Activated effector memory CD4-positive, alpha-beta T cell treated with anti-CD3 and anti-CD28 coated beads, Interleukin-2, amount 50 U/mL, for 16 hours (primary cell): ENCODE measurements at places on chromosomes 4 and X.
A peak's percentile ranks its signal among the peaks of the same experiment; 100 is the strongest.

DNA sequence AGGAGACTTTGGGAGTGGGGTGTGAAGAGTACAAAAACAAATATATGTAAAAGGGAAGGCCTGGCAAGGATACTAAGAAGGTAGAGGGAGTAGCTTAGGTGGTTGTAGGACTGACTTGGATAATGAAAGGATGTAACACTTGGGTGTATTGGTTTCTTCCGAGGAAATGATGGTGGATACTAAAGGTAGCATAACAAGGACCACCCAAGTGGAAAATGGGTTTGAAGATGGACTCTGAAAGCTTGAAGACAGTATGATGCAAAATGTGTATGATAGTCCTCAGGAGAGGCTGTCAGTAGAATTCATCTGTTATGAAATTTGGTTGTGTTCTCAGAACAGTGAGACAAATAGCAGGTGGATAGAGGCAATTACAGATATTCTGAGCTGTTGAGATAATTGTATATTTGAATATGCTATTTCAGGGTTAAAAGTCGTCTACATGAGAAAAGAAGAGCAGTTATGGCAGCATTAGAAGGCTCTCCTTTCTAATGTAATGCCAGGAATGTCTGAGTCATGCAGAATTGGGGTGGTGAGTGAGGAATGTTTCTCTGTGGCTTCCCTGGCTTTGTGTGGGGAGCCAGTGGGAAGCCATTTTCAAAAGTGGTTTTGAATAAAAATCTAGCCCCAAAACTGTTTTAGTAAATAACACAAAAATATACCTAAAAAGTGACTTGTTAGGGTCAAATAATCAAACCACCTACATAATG lies 75.6 kb downstream of the FHIP1A start:
- no peak for DNase-seq

DNA sequence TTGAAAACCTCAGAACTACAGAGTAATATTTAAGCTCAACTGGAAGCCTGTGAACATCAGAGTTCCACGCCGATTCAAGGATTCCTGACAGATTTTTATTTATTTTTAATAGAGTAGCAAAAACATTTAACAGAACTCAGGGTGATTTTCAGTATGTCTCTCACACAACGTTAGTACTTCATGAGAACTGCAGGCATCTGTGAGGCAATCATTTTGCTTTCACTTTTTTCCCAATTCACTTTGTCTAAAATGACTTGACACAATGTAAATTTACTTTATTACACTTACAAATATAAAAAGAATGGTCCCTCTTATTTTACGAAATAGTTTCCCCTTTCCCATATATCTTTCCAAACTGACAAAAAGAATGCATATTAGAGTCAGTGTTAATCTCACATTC lies 869.5 kb upstream of the EPHA5 start:
- no peak for DNase-seq

GRCh38 chrX:114344756-114345349 lies 239.0 kb upstream of the HTR2C start:
- DNase-seq: no peak

DNA sequence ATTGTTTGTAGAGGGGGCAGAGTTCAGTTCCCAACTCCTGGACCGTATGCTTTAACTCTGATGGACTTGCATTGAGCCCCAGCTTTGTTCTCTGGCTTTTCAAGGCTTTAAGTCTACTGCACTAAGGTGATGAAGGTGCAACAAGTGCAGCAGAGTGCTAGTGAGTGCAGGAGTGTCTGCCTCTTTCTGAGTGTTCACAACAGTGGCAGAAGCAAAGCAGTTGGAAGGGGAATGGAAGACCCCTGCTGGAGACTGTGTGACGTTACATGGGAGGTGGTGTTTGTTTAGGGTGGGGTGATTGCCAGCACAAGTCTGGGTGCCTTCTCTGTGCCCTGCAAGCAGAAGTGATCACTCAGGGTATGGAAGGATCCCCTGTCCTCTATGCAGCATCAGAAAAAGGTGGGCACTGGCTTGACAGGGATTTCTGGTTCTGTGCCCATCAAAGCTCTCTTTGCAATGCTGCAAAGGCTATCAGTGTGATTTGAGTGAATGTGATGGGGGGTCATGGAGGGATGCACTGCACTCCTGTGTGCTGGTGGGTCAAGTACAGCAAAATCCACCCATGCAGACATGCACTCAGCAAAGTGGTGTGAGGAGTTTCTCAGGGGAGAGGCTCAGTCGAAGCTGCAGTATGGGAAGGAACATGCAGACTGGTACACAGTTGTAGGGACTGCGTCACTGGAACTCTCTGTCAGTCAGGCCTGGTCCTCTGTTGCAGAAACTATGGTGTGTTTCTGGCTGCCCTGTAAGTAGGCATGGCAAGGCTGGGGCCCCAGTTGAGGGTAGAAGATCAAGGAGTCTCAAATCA lies 70.9 kb upstream of the UGT2B7 start:
- no peak for DNase-seq

- DNase-seq: peak; percentile 67
Observed at GRCh38 chr4:152106113-152106763, 345.4 kb upstream of the GATB start.

GRCh38 chr4:106329041-106329618 lies 12.8 kb downstream of the AIMP1 start:
- no peak for DNase-seq

DNA sequence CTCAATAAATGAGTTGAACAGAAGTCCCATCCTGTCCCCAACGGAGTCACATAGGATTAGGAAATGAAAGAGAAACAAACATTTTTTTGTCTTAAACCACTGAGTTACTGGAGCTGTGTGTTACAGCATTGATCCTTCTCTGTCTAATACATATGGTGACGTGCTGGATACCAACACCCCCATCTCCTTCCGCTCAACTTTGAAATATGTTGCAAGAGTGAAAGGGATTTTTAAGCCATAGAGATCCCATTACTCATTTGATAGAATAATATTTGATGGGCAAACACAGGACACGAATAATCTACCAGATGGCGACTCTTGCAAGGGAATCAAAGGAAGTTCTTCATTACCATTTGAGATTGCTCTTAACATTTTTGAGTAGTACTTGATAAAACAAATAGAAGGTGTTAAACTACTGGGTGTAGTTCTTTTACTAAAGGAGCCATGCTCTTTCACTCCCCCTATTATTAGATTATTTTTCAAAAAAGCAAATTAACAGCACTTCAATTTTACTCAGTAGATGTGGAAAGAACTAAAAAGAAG lies 140.5 kb downstream of the PACRGL start:
- no peak for DNase-seq

- no peak for DNase-seq
Observed at GRCh38 chrX:100609591-100609990, 24.9 kb downstream of the TNMD start.

GRCh38 chr4:26830033-26830432 lies 30.6 kb upstream of the STIM2 start:
- no peak for DNase-seq

DNA sequence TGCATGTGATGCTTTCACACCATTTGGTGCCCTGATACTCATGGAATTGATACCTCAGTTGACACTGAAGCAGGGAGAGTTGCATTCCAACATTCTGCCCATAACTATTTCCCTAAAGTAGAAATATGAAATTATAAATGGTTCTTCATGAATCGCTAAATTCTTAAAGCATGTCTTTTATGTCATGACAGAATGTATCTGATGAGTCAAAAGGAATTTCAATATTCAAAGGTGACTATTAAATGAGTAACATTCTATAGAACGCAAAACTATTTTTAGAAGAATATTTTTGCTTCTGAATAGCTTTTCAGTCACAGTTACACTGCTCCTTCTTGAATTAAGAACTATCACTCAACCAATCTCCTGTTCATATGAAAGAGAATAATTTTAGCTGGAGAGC lies 152.8 kb downstream of the ADGRA3 start:
- no peak for DNase-seq

DNA sequence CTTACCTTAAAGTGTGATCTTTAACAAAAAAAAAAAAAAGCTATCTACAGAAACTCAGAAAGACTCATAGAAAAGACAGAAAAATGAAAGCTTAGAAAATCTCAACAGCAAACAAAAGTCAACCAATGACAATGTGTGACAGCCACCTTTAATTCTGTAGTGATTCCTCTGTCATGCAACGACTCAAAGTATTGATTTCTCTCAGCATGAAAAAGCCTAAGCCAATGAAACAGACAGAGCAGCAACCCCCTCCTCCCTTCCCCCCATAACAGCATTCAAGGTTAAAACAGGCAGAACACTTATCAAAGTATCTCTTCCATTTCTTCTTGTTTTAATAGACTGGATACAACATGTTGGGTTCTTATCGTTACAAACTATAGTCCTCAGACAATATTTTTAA lies 112.5 kb downstream of the MAB21L2 start:
- DNase-seq: no peak

GRCh38 chr4:112832493-112832892 lies 195.6 kb downstream of the LARP7 start:
- DNase-seq: no peak

- DNase-seq: no peak
Observed at GRCh38 chr4:102404431-102404969, 59.2 kb upstream of the SLC39A8 start.

GRCh38 chr4:25694466-25694865 lies 38.8 kb downstream of the SLC34A2 start:
- no peak for DNase-seq

DNA sequence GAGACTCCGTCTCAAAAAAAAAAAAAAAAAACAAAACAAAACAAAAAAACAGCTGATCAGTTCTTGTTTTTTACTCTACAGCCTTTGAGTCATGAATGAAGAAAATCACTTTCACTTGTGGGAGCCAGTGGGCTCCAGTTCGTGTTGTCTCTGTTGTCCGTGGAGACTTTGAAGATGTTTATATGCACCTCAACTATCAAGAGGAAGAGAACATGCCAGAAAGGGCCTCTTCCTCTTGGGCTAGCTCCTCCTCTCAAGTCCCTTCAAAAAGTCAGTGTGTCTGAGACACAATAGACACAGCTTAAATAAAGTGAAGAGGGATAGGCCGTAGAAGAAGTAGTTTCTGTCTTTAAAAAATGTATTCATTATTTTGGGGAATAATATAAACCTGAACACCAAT lies 182.7 kb downstream of the KDR start:
- DNase-seq: peak; percentile 64

- no peak for DNase-seq
Observed at GRCh38 chrX:118655561-118656246, 71.7 kb upstream of the IL13RA1 start.

DNA sequence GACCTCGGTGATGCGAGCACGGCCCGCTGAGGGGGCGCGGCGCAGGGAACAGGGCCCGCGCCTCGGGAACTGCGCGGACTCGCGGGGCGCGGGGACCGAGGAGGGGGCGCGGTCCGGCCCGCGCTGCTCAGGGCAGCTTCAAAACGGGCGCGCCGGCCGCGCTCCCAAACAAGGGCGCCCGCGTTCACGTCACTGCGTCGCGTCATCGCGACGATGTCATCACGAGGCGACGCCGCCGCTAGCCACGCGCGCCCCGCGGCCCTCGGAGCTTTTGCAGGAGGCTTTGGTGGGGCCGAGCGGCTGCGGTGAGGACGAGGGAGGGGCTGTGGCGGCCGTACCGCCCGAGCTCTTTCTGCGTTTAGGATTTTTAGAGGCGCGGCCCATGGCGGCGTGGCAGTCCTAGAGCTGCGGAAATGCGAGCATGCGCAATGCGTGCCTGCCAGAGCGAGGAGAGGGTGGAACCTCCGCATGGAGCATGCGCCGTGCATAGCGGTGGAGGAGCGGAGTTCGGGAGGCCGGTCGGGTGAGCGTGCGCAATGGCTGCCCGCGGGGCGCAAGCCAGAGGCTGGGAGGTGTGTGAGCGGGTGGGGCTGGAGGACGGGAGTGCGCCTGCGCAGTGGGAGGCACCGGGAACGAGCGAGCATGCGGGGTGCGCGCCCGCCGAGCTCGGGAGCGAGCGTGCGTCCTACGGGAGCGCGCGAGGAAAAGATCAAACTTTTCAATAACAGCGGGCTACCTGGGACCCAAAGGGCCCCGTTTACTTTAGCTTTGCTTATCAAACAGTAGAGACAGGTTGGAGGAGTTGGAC lies at the start of gene PPP2R3B:
TSS of gene PPP2R3B (minus strand) at position 140 of the 808 bp plus-strand sequence. CDS start 216 bp downstream, outside the sequence.
- DNase-seq: peak; percentile 99

GRCh38 chrX:154411981-154412340 lies 622 bp downstream of the TAFAZZIN start:
- DNase-seq: peak; percentile 85

GRCh38 chrX:44580466-44580865 lies 37.8 kb upstream of the FUNDC1 start:
- no peak for DNase-seq

GRCh38 chr4:54104907-54105306 lies 4.9 kb downstream of the GSX2 start:
- DNase-seq: no peak

- DNase-seq: no peak
Observed at GRCh38 chr4:81359207-81359606, 112.5 kb downstream of the RASGEF1B start.

DNA sequence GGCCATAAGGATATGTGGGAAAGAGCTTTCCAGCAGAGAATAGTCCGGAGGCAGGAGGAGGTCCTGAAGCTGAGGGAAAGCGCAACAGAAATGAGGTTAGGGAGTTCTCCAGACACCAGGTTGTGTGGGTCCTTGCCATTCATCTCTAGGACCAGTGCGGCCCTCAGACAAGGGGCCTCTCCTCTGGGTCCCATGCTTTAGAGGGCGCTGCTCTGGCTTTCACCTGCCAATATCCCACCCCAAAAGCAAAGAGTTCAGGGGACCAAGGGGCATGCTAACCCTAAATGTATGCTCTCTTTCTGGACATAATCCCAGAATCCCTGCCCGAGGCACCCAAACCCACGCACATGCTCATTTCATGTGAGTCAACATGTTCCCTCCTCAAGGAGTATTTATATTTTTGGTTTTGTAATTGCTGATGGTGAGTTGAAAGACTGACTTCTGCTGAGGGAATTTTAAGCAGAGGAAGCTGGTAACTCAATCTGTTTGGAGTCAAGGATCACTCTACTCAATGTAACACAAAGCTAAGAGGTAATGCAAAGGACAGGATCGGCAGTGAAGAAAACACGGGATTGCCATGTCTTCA lies 14.8 kb downstream of the RPL34 start:
- DNase-seq: no peak

DNA sequence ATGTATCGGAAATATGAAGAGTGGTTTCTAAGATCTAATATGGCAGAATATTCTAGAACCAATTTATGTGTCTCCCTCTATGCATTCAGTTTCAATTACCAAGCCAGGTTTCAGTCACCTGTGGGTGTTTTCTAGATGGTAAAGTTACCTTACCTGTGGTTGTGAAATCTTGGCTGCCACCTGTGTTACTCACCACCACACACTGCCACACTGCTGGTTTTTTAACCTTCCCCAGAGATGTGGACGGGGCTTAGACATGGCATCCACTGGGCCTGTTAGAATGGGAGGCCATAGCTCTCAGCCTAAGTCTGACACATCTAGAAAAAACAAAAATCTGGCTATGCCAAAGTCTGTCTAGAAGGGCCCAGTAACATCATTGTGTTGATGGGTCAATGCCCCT lies 896.5 kb upstream of the PABPC4L start:
- no peak for DNase-seq
